ENCODE measurements at places on chromosomes 2 and 18. TPM values are rescaled to one million over a fixed set of nuclear protein-coding genes. Genes with fewer than 3 reads are reported as not detected.

CAPN14 gene
- polyA plus RNA-seq, result 0.05 TPM

THSD7B gene
- 0.39 TPM for polyA plus RNA-seq

GRCh38 chr2:102037681-102038080 lies 45.9 kb downstream of the IL1R2 start:
- no peak for DNase-seq

GRCh38 chr2:201859949-201860348 lies 53.6 kb downstream of the CDK15 start:
- no peak for DNase-seq

GRCh38 chr2:48423376-48423775 lies 106.6 kb upstream of the STON1 start:
- no peak for DNase-seq

- DNase-seq, result no peak
Observed at GRCh38 chr2:4214444-4215205, 511.2 kb downstream of the DCDC2C start.

Data from ovary (tissue), 10 donors.